ENCODE measurements at places on chromosomes 3 and 15.

DNA sequence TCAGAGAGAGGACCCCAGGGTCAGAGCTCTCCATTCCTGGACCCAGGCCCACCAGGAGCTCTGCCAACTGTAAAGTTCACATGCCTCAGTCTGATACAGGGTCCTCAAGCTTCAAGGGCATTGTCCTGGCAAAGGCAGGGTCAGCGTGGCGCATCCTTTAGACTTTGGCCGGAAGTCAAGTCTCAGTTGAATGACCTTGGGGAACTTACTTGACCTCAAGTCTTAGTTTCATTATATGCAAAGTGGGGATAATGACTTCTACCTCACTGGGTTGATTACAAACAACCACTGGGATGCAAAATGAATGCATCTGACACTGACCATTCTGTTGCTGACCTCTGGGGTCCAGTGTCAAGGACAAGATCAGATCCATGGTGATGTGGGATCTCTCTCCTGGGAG lies 70.6 kb upstream of the CTSH start:
- DNase-seq = no peak

GRCh38 chr3:114727373-114727772 lies 419.7 kb downstream of the ZBTB20 start:
- DNase-seq = no peak

- no peak for DNase-seq
Observed at GRCh38 chr15:80612118-80612823, 82.8 kb upstream of the ABHD17C start.

GRCh38 chr3:30607032-30607833 lies 832 bp downstream of the TGFBR2 start:
- DNase-seq = no peak

DNA sequence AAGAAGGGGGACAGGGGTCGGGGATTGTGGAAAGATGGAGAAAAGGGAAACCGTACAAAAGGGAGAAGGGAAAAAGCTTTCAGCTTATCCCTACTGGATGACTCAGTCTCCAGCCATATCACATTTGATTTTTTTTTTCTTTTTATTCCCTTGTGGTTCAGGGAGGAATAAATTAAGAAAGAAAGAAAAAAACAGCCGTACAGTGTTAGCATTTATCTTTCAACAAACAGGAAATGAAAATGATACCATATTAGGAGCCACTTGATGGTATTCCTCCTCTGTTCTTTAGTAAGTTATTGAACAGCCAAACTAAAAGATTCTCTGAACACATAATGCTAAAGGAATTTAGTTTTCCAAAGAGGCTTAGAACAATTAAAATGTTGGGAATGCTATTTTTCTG lies 594.4 kb downstream of the FOXP1 start:
- DNase-seq = no peak

DNA sequence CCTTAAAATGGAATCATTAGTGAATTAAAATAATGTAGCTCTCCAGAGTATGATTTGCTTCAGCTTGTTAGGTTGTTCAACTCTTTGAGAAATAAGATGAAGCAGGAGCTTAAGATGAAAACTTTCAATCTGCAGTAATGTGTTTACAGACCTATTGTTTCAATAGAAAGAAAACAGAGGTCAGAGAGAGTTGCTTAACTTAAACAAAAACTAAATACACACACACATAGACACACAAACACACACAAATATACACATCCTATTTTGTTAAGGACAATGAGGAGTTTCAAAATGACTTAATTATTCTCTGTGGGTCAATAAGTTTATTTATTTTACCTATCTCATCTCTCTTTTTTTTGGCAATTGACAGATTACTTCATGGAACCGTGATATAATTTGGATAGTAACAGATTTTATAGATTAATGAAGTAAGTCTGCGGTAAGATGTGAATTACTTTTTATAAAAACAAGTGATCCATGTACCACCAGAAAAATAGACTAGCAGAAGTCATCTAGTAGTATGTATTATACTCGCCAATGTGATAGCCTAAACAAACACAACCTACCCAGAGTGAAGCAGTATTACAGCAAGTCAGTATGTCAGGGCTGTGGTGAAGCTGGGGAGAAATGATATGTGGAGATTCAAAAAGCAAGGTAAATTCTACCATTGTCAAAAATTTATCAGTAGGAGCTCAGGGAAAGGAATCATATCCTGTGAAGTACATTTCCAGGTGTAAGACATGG lies 76.7 kb upstream of the DCBLD2 start:
- DNase-seq = no peak

DNA sequence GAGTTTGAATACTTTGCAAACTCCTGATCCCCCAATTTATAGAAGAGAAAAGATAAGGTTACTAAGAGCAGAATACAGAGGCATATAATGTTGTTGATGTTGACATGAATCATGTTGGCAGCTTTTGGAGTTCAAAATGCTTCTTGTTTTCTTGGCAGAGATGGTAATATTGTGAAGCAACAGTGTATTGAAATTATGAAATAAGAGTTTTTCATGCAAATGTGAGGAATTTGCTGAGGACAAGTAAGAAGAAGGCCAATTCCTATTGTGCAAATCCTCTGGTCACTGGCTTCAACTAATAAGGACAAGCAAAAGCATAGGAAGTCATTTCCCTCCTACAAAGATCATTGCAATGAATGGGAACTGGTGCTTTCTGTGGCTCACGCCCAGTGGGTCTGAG lies 126.9 kb upstream of the CHL1 start:
- DNase-seq = no peak

- DNase-seq = no peak
Observed at GRCh38 chr3:182730675-182731042, 62.6 kb upstream of the ATP11B start.

Measured in NCI-H774 (cell line).